Peyer's patch (tissue), 4 donors: ENCODE measurements at places on chromosomes 4 and X. TPM values are rescaled to one million over a fixed set of nuclear protein-coding genes. Genes with fewer than 3 reads are reported as not detected.

CFAP47 gene
- not detected for total RNA-seq

GRCh38 chr4:26367811-26368210 lies 47.0 kb downstream of the RBPJ start:
- no peak for DNase-seq

DNA sequence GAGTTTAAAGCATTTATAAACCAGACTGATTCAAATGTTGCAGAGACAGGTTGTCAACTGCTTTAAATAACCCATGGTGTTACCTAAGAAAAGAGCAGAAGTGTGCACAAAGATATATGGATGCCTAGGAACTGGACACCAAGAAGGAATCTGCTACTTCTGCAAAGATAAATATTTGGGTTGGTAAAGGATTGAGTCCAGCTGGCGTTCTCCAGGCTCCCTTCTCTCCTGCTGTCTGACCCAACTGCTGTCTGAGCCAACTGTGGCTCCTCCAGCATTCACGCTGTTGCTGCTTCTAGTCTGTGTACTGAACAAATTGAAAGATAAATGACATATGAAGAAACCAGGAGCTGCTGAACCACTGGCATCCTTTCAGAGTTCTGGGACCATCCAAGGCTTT lies 1167.8 kb upstream of the PRKX start:
- DNase-seq: no peak

- DNase-seq: no peak
Observed at GRCh38 chr4:165621983-165622382, 243.2 kb downstream of the CPE start.
